ENCODE measurements at places on chromosomes 11 and 22. TPM values are rescaled to one million over a fixed set of nuclear protein-coding genes. Genes with fewer than 3 reads are reported as not detected.

DNA sequence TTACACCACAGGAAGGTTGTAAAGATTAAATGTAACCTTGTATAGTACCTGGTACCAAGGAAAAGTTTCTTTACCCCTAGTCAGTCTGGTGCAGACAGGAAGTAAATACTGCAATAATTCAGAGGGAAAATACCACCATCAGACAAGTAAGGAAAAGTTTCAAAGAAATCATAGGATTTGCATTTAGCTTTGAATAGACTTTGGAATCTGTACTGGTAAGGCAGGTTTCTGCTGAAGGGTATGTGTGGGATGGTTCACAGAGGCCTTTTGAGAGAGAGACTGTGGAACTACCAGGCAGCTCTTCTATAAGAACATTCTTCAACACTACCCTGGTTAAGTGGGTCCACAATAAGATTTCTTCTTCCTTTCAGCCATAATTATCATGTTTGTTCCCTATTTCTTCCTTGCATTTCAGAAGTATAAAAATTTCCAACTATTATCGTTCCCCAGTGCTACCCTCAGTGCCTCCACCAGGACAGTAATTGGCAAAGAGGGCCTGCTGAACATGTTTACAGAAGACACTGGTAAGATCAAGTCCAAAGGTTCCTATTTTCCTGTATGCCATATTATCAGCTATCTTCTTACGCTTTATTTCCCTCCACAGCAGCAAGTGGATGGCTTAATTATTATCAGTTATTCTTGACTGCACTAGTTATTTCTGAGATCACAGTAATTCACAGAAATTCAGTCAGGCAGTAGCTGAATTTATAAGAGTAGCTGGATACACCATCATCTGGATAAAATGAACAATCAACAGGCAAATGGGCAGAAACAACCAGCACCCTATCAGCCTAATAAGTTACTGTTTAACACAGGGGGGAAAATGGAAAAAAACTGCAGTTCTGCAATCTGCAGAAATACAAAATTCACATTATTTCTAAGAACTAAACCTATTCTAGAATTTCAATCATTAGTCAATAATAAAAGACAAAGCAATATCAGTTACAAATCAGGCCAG, 48.5 kb downstream of the PITPNB start:
- no peak for DNase-seq

GRCh38 chr22:46150655-46151477, 540 bp downstream of the PPARA start:
- peak; percentile 13 for DNase-seq

GRCh38 chr11:35725885-35726284, 63.3 kb downstream of the TRIM44 start:
- DNase-seq, result no peak

DNA sequence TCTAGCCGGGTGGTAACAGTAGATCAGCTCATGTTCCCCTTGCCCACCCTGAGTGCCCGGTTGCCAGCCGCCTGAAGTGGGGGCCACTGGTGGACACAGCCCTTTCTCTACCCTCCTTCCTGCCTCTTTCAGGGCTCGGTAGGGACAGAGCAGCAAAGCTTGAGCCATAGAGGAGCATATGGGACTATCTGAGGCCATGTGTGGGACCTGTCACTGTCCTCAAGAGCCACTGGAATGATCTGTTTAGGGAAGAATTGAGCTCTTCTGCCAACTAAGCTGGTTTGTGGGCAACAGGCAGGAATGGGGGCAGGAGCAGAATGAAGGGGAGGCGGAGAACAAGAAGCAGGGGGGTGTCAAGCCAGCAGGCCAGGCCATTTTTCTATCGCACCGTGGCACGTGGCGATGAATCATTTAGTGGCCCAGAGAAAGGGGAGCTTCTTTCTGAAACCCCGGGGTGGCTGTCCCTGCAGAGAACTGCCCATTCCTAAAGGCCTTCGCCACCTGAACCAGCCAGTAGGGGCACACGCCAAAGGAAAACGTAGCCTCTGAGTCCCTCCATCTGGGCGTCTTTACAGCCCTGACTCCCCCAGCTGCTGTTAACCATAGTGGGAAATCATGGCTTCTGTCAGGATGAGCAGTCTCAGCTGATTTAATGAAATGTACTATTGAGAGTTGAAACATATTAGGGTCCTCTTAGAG, 8.8 kb downstream of the ASPHD2 start:
- no peak for DNase-seq

DNA sequence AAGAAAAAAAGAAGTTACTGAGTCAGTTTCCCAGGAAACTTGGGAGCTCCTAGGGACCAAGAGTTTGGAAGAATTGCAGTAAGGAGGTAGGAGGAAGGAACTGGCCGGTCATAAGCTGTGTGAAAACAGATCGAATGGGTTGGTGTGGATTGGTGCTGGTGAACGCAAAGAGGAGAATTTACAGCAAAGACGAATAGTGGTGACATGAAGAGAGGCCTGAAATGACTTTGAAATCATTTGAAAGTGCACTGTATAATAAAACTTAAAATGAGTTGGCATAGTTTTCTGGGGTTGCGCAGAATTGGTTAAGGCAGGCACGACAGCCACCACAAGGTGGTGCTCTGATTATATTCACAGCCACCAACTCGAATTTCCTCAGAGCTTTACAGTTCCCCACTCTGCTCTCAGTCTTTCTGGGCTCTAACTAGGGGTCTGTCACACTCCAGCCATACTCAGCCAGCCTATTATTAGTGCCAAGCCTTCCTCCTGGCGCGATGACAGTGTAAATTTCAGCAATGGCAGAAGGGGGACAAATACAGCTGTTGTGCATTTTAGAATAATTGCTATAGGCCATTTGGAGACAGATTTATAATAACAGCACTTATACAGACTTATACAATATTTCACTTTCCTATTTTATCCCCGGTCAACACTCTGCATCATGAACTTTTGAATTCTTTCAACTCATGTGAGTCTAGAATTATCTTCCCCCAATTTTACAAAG, 8.3 kb upstream of the HTR3B start:
- DNase-seq, result peak; percentile 48

SRSF8 gene
- 42.1 TPM for total RNA-seq

CATSPER1 gene
- total RNA-seq, result not detected

Measured in OCI-LY7 (cell line).